Chondrocyte (in vitro differentiated cells): ENCODE measurements at places on chromosomes 6 and 20. TPM values are rescaled to one million over a fixed set of nuclear protein-coding genes. Genes with fewer than 3 reads are reported as not detected.

DNA sequence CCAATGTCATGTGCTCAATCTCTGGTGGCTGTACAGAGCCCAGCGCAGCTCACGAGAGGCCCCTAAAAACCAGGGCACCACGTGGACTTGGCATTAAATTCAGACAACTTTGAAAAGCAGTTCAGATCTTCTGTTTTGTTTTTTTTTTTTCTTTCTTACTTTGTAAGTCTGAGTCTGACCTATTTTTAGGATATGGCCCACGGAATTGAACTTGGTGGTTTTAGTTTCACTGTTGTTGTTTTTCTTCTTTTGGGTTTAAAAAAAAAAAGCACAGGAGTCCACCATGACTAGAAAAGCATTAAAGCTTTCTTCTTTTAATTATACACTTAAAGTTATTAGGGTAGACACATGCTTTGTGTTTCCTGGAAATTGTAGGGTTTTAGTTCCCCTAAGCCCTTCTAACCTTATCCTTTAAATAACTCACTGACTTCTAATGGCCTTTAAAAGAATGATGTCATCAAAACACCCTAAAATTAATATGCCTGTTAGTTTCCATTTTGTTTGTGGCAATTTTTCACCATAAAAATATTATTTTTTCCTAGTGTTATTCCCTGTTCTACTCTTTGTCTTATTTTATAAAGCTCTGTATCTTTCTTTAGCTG is 48.5 kb upstream of the CCN2 start:
- peak overlapping the region; percentile 8 for H3K4me3 ChIP-seq
- peak overlapping the region; percentile 93 for H3K27ac ChIP-seq
- H3K36me3 ChIP-seq: no peaks in the 10 kb centered on the region
- peaks cover 45% of the 10 kb centered on the region for H3K4me1 ChIP-seq

HRH3 gene
- total RNA-seq: not detected in 3 replicates

DNA sequence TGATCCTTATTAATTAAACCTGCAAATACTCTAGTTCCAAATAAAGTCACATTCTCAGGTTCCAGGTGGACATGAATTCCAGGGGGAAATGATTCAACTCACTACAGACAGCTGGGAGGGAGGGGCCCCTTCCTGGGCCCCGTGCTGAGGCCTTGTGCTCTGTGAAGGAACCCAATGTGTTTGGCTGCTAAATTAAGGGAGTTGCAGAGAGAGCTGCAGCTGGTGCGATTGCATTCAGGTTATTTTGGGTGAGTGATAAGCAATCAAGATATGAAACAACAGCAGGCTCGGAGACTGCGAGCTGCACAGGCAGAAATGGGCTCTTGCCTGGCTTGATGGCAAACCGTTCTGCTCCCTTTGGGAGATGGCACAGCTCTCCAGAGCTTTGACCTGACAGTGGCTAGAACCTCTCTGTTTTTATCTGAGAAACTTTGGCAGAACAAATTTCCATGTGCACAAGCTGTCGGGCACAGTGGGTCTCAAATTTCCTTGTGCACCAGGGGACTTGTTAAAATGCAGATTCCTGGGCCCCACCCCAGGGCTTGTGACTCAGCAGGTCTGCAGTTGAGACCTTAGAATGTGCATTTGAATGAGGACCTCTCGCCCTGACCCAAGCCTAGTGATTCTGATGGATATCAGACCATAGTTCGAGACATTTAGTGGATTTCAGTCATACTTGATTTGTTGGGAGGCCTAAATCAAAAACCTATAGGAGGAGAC is 9.8 kb downstream of the MAPK13 start:
- no peaks in the 10 kb centered on the region for H3K27me3 ChIP-seq
- H3K4me3 ChIP-seq: no peak overlapping the region
- H3K36me3 ChIP-seq: no peaks in the 10 kb centered on the region
- H3K4me1 ChIP-seq: no peaks in the 10 kb centered on the region

ID4 gene
- total RNA-seq: 79.9 to 139 TPM (median 136 TPM) in 3 replicates

DNA sequence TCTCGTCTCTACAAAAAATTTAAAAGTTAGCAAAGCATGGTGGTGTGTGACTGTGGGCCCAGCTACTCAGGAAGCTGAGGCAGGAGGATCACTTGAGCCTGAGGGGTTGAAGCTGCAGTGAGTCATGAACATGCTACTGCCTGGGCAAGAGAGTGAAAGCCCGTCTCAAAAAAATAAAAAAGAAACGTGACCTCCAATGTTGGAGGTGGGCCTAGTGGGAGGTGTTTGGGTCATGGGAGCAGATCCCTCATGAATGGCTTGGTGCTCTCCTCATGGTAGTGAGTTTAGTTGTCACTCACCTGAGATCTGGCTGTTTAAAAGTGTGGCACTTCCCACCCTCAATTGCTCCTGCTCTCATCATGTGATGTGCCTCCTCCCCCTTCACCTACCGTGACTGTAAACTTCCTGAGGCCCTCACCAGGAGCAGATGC is 24.3 kb downstream of the RBL1 start:
- DNase-seq: no peak
- H3K36me3 ChIP-seq: peaks cover 3% of the 10 kb centered on the region
- no peak overlapping the region for H3K4me3 ChIP-seq
- peak overlapping the region; percentile 53 for H3K27ac ChIP-seq
- H3K27me3 ChIP-seq: no peaks in the 10 kb centered on the region

GRCh38 chr6:16184129-16184528 is 54.3 kb upstream of the GMPR start:
- no peak overlapping the region for H3K27ac ChIP-seq
- no peaks in the 10 kb centered on the region for H3K27me3 ChIP-seq
- no peak for DNase-seq
- H3K4me3 ChIP-seq: no peak overlapping the region

C6orf141 gene
- not detected in 3 replicates for total RNA-seq

- H3K4me1 ChIP-seq: peaks cover 3% of the 10 kb centered on the region
- H3K27ac ChIP-seq: no peak overlapping the region
- peak; percentile 58 for DNase-seq
- H3K27me3 ChIP-seq: peaks cover 18% of the 10 kb centered on the region
Measured at GRCh38 chr20:61759286-61760065, 306.2 kb downstream of the TAF4 start.

HAO1 gene
- not detected in 3 replicates for total RNA-seq

DNA sequence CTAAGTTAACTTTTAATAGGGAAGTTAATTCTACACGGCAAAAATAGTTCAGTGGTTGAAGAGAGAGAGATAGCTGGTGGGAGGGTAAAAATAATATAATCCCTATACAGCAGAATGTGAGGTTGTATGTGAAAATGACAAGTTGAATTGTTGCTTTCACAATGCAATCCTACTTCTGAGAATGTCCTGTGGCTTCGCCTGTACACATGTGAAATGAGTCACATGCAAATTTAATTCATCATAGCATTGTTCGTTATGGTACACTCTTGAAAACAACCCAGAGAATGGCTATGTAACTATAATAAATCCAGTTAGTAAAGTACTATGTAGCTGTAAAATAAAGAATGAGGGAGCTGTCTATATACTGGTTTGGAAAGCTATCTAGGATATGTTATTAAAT is 46.0 kb upstream of the HINT3 start:
- peaks cover 45% of the 10 kb centered on the region for H3K36me3 ChIP-seq
- H3K27ac ChIP-seq: no peak overlapping the region
- H3K4me3 ChIP-seq: no peak overlapping the region

DNA sequence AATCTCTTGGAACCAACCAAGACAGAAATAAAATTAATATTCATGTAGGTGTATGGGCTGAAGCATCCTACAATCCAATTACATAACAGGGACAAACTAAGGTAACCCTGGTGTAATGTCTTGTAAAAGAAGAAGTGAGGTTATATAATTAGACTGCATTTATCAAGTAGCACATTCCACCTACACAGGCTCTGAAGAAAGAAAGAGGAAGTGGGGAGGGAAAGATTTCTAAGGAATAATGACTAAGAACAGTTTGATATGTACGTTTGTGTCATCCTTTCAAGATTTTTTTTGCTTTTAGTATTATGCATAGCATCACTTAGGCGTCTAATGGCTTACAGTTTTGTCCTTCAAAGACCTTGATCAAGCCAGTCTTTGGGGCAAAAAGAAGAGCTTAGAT is 139.7 kb downstream of the PLCB1 start:
- H3K4me1 ChIP-seq: peaks cover 8% of the 10 kb centered on the region
- H3K4me3 ChIP-seq: no peak overlapping the region
- no peaks in the 10 kb centered on the region for H3K36me3 ChIP-seq
- peaks cover 2% of the 10 kb centered on the region for H3K27me3 ChIP-seq
- DNase-seq: no peak

DNA sequence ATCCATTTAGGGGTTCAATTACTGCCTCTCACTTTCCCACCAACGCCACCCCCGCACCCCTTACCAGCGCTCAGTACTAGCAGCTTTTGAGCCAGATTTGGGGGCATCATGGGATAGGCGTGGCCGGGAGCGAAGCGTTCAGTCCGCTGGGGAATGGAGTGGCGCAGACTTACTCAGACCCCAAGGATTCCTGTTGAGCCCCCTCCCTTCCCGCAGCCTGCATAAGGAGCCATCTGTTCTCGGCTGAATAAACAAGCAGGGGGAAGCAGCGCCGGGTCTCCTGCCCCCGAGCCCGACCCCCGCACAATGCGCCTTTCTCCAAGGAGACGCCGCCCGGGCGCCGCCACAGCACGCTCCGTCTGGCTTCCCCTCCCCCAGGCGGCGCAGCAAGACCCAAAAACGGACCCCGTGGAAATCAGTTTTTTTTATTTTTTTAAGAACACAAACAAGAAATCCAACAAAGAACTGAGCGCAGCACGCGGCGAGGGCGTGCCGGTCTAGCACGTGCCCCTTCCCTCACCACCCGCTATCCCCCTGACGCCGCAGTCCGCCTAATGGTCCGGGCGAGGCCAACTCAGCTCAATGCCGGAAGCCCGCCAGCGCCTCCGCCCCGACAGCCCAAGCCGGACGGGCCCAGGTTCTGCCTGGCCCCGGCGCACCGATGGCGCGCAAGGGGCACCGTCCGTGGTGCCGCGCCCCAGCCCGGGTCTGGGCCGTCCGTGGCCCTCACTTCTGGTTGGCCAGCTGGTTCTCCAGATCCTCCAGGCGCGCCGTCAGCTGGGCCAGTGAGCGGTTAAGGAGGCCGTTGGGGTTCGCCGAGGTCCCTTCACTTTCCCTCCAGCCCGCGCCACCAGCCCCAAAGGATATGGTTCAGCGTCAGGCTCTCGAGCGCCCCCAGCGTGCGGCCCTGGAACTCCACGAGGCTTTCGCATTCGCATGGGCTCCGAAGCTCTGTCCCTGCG is 13.3 kb upstream of the RBPJL start:
- peaks cover 5% of the 10 kb centered on the region for H3K27me3 ChIP-seq
- H3K4me3 ChIP-seq: peak overlapping the region; percentile 75
- peaks cover 8% of the 10 kb centered on the region for H3K4me1 ChIP-seq
- no peak for DNase-seq

TXLNB gene
- total RNA-seq: 0.05 to 0.46 TPM (median 0.10 TPM) in 3 replicates

ZBP1 gene
- total RNA-seq: not detected in 3 replicates

DNA sequence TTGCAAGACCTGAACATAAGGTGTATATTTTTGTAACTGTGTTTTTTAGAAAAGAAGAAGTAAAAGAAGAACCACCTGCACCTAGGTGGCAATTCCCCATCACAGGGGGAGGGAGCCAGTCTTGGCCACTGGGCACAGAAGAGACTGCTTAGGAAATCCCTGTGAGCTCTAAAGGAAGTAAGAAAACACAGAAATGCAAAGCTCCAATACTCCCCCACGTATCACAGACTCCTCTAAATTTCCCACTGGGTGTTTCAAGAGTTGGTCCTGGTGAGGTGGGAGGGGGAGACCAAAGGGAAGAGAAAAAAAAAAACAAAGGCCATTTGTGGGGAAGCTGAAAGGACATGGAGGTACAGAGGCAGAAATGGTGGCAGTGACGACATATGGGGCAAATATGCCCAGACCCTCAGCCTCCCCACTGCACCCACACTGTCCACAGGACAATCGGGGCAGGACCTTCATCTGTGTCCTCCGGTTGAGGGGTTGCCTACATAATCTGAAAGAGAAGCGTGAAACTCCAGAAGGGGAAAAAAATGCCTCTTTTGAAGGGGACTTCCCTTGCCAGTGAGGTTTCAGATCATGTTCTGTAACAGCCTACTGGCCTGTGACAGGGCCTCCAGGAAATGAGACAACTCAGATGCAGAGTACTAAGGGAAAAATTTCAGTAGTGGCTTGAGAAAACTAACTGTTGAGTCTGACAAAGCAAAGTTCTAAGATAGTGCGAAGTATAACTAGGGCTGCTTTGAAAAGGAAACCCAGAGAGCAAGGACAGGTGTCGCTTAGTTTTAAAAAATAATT is 226.2 kb upstream of the MARCKS start:
- peak overlapping the region; percentile 99 for H3K27ac ChIP-seq
- H3K27me3 ChIP-seq: no peaks in the 10 kb centered on the region
- no peak overlapping the region for H3K4me3 ChIP-seq
- H3K36me3 ChIP-seq: no peaks in the 10 kb centered on the region
- peaks cover 66% of the 10 kb centered on the region for H3K4me1 ChIP-seq

- no peak overlapping the region for H3K27ac ChIP-seq
- no peak for DNase-seq
- no peaks in the 10 kb centered on the region for H3K36me3 ChIP-seq
- no peak overlapping the region for H3K4me3 ChIP-seq
- no peaks in the 10 kb centered on the region for H3K4me1 ChIP-seq
Measured at GRCh38 chr6:162704001-162704400, 23.6 kb downstream of the PRKN start.

- DNase-seq: no peak
- H3K27ac ChIP-seq: no peak overlapping the region
- no peaks in the 10 kb centered on the region for H3K36me3 ChIP-seq
Measured at GRCh38 chr6:163077134-163077533, 337.4 kb upstream of the QKI start.

- peaks cover 17% of the 10 kb centered on the region for H3K36me3 ChIP-seq
- H3K4me3 ChIP-seq: no peak overlapping the region
- no peaks in the 10 kb centered on the region for H3K27me3 ChIP-seq
- peaks cover 32% of the 10 kb centered on the region for H3K4me1 ChIP-seq
- H3K27ac ChIP-seq: no peak overlapping the region
Measured at GRCh38 chr6:143708889-143709288, 31.1 kb downstream of the PHACTR2 start.

MAS1 gene
- not detected in 3 replicates for total RNA-seq

ELOVL5 gene
- total RNA-seq: 95.1 to 127 TPM (median 102 TPM) in 3 replicates

ELOVL2 gene
- 18.1 to 41.3 TPM (median 18.2 TPM) in 3 replicates for total RNA-seq

- no peaks in the 10 kb centered on the region for H3K27me3 ChIP-seq
- H3K4me3 ChIP-seq: no peak overlapping the region
- DNase-seq: no peak
- no peaks in the 10 kb centered on the region for H3K36me3 ChIP-seq
- H3K27ac ChIP-seq: no peak overlapping the region
Measured at GRCh38 chr20:50844430-50845100, 49.7 kb downstream of the BCAS4 start.

C6orf118 gene
- total RNA-seq: not detected in 3 replicates
